ENCODE measurements at places on chromosomes 5 and 9. TPM values are rescaled to one million over a fixed set of nuclear protein-coding genes. Genes with fewer than 3 reads are reported as not detected.

The FOXI1 gene
- total RNA-seq = not detected

The ADCY2 gene
- total RNA-seq = 1.7 TPM

The LPAR1 gene
- total RNA-seq = 0.62 TPM

The MED22 gene
- 18.2 TPM for total RNA-seq

The TNFAIP8 gene
- total RNA-seq = 7.7 TPM
